Activated T-cell treated with anti-CD3 and anti-CD28 coated beads, Interleukin-2, amount 50 U/mL, for 72 hours (primary cell): ENCODE measurements at places on chromosomes 5 and 9. TPM values are rescaled to one million over a fixed set of nuclear protein-coding genes. Genes with fewer than 3 reads are reported as not detected.

The ENHO gene
- not detected for total RNA-seq

- no peaks in the 10 kb centered on the region for H3K4me1 ChIP-seq
- H3K36me3 ChIP-seq, result no peaks in the 10 kb centered on the region
- no peaks in the 10 kb centered on the region for H3K27me3 ChIP-seq
Observed at GRCh38 chr9:26170190-26170589, 491.9 kb upstream of the TUSC1 start.

- peaks cover 9% of the 10 kb centered on the region for H3K27me3 ChIP-seq
- H3K4me1 ChIP-seq, result peaks cover 26% of the 10 kb centered on the region
- H3K36me3 ChIP-seq, result no peaks in the 10 kb centered on the region
- H3K27ac ChIP-seq, result no peak overlapping the region
- no peak for DNase-seq
Observed at GRCh38 chr5:142584891-142585290, 101.0 kb downstream of the FGF1 start.

DNA sequence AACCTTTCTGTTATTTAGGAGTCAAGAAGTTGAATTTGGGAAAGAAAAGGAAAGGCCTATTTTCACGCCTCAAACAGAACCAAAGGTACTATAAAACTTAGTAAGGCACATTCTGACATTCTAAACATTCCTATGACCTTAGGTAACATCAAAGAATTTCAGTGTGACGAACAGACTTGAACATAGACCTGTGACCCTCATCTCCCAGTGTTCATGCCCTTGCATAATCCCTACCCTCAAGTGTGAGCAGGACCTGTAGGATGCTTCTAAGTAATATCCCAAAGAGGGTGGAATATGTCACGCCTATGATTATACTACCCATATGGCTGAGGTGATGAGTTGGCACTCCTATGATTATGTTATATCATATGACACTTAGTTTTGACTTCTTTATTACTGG is 540.9 kb downstream of the KIF4B start:
- DNase-seq, result no peak
- H3K27me3 ChIP-seq, result no peaks in the 10 kb centered on the region
- no peak overlapping the region for H3K4me3 ChIP-seq
- H3K36me3 ChIP-seq, result no peaks in the 10 kb centered on the region
- H3K27ac ChIP-seq, result no peak overlapping the region

DNA sequence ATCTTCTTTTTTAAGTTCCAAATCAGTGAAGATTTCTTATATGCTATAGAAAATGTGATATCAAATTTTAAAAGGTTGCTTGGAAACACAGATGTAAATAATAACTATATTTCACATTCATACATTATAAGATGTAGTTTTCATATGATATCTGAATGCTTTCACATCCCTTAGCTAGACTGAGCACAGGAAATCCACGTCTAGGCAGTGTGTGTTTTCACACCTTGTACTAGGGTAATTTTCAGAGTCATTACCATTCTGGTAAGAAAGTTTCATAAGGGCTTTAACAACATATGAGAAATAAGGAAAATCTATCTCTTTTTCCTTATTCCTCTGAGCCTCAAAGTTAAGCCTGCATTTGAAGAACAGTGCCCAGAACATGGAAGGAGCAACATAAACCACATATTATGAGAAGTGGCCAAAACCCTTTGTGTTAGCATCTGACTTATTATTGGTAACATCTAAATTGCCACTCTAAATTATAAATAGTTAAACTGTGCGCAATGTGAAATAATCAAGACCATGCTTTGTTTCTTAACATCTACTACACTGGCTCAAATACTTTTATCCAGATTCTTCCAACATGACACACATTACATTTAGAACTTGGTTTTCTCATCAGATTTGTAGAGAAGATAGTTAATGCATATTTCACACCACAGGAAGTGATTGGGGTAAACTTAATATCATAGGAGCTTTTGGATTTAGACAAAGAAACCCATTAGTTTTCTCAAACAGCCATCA is 113.3 kb downstream of the PPP2R2B start:
- no peak for DNase-seq
- peak overlapping the region; percentile 72 for H3K27ac ChIP-seq
- H3K4me1 ChIP-seq, result no peaks in the 10 kb centered on the region
- no peaks in the 10 kb centered on the region for H3K27me3 ChIP-seq

GRCh38 chr5:1554410-1554967 is 30.7 kb upstream of the LPCAT1 start:
- no peaks in the 10 kb centered on the region for H3K36me3 ChIP-seq
- peaks cover 7% of the 10 kb centered on the region for H3K4me1 ChIP-seq
- H3K27me3 ChIP-seq, result no peaks in the 10 kb centered on the region
- no peak overlapping the region for H3K4me3 ChIP-seq
- DNase-seq, result no peak
- H3K27ac ChIP-seq, result no peak overlapping the region

The ANXA2R gene
- 10.0 TPM for total RNA-seq

GRCh38 chr5:69450116-69450515 is 35.2 kb downstream of the MARVELD2 start:
- no peaks in the 10 kb centered on the region for H3K27me3 ChIP-seq
- no peak for DNase-seq
- H3K27ac ChIP-seq, result no peak overlapping the region
- H3K4me1 ChIP-seq, result no peaks in the 10 kb centered on the region
- H3K4me3 ChIP-seq, result no peak overlapping the region
- no peaks in the 10 kb centered on the region for H3K36me3 ChIP-seq

DNA sequence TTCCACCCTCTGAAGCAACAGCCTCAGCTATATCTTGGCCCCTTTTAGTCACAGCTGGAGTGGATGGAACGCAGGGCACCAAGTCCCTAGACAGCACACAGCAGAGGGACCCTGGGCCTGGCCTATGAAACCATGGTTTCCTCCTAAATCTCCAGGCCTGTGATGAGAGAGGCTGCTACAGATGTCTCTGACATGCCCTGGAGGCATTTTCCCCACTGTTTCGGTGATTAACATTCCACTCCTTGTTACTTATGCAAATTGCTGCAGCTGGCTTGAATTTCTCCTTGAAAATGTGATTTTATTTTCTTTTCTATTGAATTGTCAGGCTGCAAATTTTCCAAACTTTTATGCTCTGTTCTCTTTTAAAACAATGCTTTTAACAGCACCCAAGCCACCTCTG is 384.8 kb downstream of the PRR16 start:
- DNase-seq, result no peak
- H3K27me3 ChIP-seq, result no peaks in the 10 kb centered on the region
- no peaks in the 10 kb centered on the region for H3K36me3 ChIP-seq

The ACTBL2 gene
- not detected for total RNA-seq

- H3K36me3 ChIP-seq, result no peaks in the 10 kb centered on the region
- no peak for DNase-seq
- H3K27me3 ChIP-seq, result peaks cover 49% of the 10 kb centered on the region
- no peak overlapping the region for H3K27ac ChIP-seq
Observed at GRCh38 chr5:77298146-77298545, 87.7 kb downstream of the PDE8B start.

DNA sequence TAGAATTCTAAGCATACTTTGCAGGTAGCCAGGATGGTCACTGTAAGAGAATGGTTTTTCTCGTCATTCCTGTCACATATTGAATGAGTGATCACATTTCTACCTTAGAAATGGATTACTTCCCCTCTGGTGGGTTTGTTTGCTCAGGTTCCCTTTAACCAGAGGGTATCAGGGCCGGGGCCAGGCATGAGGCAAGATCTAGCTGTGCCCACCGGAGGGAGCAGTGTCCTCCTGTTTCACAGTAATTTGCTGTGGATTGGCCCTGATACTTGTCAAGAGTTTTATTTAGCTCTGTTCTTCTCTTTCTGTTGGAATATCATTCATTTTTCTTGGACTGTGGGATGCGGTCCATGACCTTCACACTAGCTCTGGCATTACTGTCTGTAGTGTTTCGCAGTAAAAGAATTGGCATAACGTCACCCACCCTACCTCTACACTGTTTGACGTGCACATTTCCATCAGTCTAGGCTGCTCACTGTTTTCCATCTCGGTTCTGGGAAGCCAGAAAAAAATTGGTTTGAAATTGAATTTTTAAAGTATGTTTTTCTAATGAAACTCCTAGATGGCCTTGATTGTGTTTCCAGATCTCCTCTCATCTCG is 42.4 kb upstream of the ZBED3 start:
- H3K4me1 ChIP-seq, result no peaks in the 10 kb centered on the region
- no peaks in the 10 kb centered on the region for H3K36me3 ChIP-seq
- H3K27ac ChIP-seq, result no peak overlapping the region
- H3K27me3 ChIP-seq, result no peaks in the 10 kb centered on the region

DNA sequence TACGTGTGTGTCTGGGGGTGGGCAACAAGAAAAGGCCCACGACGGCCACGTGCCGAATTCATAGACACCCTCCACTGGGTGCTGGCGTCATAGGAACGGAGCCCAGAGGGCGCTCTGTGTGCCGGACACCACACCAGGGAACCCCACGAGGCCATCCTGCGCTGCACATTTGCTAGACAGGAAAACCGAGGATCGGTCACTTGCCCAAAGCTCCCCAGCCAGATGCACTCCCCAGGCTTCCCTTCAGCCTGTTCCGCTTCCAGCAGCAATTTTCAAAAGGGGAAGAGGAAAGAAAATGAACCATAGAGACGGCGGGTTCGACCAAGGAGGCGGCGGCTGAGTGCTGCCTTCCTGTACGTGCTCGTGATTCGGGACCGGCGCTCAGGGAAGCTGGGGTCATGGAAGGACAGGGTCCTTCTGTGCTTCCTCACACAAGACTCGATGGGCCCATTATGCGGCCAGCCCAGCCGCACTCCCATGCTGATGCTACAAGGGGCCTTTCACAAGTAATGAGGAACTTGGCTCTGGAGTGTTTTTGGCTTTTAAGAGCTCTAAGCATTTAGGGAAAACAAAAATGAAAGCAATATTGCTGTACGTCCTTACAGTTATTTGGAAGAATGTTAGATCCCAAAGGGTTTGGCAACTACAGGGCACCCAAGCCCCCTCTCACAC is 124.6 kb upstream of the SARDH start:
- DNase-seq, result no peak
- H3K27ac ChIP-seq, result no peak overlapping the region
- no peaks in the 10 kb centered on the region for H3K4me1 ChIP-seq
- no peak overlapping the region for H3K4me3 ChIP-seq
- H3K27me3 ChIP-seq, result no peaks in the 10 kb centered on the region
- H3K36me3 ChIP-seq, result peaks cover 2% of the 10 kb centered on the region
